ENCODE measurements at places on chromosomes 13 and 19. TPM values are rescaled to one million over a fixed set of nuclear protein-coding genes. Genes with fewer than 3 reads are reported as not detected.

Gene ICAM3
- 191 TPM for total RNA-seq

Gene CXCL17
- not detected for total RNA-seq

Gene CDX2
- total RNA-seq = not detected

DNA sequence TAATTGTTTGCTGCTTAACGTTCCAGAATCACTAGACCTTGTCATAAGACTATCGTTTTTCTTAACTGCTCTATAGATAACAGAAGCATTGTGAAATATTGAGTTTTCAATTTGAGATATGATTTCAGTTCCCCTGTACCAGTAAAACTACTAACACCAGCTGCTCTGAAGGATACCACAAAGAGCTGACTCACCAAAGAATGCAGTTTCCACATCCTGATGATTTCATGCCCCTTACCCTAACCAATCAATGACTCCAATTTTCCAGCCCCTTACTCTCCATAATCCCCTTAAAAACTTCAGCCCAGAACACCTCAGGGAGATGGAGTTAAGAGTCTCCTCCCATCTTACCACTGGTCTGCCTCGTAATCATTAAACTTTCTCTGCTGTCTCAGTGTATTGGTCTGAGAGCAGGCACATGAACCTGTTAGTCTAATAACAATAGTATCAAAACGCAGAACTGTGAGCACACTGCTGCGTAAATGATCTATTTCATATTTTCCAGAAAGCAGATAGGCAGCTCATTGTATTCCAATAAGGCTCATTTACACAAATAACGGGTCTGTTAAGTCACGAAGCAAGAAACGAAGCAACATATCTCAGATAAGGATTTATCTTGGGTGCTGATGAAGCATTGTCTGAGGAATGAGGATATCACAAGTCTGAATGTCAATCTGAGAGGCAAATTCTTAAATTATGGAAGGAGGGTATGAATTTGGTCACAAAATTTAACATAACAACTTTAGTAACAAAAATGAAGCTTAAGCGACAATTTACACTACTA lies 14.1 kb upstream of the CCNA1 start:
- no peak for DNase-seq

DNA sequence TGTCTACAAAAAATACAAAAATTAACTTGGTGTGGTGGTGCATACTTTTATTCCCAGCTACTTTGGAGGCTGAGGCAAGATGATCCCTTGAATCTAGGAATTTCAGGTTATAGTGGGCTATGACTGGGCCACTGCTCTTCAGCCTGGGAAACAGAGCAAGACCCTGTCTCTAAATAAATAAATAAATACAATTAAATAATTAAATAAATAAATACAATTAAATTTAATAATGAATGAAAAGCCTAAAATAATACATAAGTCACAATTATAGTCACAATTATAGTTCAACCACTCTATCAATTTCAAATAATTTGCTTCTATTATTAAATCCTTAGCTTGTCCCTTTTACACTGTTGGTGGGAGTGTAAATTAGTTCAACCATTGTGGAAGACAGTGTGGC lies 146.4 kb upstream of the RFC3 start:
- DNase-seq = no peak

DNA sequence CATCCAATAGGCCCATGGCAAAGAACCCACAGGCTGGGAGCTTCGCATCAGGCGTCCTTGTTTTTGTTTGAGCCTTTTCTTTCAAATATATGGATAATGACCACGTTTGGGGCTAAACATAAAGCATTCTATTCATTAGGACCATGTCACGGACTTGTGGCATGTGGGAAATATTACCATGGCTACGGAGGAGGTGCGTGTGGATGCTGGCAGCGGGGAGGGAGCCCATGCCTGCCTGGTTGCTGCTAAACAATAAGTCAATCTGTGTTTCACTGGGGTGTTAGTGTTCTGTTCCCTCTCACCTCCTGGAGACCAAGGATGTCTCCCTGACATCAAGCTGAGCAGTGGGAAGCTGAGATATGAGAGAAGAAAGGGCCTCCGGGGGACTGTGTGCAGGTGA lies 121.1 kb downstream of the IRS2 start:
- DNase-seq = no peak

DNA sequence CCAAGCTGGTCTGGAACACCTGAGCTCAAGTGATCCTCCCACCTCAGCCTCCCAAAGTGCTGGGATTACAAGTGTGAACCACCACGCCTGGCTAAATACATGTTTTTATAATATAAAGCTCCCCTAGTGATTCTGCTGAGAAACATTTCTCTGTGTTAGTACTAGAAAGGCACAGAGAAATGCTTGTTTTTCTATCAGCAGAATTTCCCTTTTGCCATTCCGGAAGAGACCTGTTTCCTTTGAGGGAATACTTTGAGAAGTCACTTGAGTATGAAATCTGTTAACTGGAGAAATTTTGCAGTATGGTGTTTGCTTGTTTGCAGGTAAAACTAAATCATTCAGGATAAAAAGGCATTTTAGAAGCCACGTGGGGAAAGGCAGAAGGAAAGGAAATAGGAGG lies 4.4 kb upstream of the NLRP12 start:
- DNase-seq = no peak

DNA sequence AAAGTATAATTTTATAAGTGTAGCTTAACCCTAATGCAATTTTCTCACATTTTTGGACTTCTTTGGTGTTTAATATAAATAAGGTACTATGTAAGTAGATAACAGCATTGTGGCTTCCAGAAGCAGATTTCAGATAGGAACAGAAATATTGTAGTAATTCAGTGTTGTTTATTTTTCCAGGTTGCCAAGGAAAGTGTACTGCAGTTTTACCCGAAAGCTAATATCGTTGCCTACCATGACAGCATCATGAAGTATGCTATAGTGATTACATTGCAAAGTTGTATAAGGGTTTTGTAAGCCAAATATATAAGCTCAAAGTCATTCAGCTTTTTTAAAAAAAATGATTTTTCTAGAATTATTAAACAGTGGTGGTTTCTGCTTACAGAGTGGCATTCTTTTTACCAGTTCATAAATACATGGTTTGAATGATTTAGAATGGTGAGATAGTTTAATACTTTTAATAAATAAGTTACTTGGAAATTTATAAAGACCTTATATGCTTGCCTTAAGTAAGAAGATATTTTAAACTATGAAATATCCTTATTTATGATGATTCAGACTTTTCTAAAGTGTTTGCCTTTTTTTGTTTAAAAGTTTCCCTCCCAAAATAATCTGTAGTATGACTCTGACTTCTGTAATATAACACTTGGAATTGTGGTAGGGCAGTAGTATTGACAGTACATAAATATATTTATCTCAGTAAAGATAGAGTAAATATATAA lies 3.7 kb downstream of the UBA2 start:
- no peak for DNase-seq
